Activated CD4-positive, alpha-beta T cell treated with anti-CD3 and anti-CD28 coated beads, Interleukin-10, Interleukin-2, amounts not matched to agents 100 ng/mL and 50 ng/mL, durations not matched to agents 16 hours and 8 hours (primary cell): ENCODE measurements at places on chromosomes 2 and 18.

DNA sequence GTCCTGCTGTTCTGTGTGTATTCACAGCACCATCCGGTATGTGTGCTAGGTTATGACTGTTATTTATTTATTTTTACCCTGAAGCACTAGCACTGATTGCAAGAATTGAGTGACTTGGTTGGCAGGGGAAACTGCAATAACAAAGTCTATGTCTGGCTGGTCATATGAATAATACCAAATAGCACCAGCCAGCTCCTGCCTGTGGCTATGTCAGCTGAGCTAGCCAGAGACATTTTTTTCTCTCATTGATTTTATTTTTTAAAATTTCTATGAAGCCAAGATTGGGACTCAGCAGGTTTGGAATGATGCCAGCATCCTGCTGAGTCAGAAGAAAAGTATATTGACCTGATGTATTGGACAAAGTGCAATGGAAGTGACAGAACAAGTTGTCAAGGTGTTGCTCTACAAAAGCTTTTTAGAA, 188.5 kb upstream of the CDH2 start:
- no peak for DNase-seq

DNA sequence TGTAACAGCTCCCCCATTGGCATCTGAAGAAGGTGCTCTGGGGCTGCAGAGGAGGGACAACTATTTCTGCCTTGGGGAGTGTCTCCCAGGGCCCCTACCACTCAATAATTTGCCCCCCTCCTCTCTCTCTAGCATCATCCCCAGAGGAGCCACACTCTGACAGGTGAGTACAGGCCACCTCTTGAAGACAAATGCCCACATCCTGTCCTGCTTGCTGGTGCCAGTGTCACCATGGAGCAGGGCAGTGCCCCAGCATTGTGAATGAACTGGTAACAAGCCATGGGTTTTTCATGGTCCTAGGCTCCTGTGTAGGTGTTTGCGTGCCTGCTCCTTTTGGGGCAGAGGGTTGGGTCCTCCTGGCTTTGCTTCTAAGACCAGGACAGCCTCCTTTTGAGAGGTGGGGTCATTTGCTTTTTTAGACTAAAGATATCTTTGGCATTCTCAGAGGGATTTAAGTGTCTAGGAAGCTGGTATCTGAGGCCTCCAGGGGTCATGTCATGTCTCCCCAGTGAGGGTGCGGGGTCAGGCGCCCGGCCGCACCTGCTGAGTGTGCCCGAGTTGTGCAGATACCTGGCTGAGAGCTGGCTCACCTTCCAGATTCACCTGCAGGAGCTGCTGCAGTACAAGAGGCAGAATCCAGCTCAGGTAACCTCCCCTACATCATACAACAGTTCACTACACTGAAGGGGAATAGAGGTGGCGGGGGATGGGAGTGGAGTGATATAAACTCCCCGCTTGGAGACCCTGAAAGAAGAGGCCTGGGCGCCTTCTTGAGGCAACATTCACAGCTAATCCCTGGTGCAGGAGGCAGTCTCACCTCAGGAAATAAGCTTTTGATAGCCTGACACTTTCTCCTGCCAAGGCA, 1.8 kb downstream of the RETREG2 start:
- no peak for DNase-seq

DNA sequence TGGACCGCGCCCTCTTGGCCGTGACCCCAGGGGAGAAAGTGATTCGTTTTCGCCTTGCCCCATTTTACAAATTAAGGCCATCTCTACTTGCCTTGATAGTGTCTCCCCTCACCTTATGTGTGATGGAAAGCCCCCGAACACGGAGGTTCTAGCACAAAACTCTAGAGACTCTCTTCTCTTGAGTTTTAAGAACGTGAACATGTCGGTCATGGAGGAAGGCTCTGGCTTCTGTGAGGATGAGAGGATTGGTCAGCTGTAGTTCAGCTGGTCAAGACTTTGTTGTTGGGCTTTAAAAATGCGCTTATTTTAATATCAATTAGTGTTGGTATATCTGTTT, 828 bp downstream of the DYNC1I2 start:
- no peak for DNase-seq

- no peak for DNase-seq
These were observed 4.1 kb upstream of the TMEM177 start for GRCh38 chr2:119674711-119675500.

DNA sequence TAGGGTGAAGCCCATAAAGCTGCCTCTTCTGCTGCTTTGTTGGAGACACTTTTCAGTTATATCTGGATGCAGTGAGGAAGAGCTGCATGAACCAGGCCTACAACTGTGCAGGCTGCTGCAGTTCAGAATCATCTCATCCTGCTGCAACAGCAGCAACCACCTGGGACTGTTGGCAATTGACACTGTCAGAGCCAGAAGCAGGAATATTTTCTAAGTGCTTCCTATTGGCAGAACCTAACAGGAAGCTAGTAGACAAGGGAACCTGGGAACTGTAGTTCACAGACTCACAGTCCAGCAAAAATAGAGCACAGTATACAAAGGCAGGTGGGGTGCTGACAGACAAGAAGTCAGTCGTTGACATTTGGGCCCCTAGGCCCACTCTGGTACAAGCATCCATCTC, 452.9 kb upstream of the SPRED2 start:
- no peak for DNase-seq

- DNase-seq = peak; percentile 5
These were observed 31.5 kb downstream of the NDC80 start for GRCh38 chr18:2602844-2603243.

DNA sequence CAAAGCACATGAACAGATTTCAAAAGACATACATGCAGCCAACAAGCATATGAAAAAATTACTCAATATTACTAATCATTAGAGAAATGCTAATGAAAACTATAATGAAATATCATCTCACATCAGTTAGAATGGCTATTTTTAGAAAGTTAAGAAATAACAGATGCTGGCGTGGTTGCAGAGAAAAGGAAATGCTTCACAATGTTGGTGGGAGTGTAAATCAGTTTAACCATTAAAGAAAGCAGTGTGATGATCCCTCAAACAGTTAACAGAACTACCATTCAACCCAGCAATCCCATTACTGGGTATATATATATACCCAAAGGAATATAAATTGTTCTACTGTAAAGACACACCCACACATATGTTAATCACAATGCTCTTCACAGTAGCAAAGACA, 117.7 kb upstream of the SETBP1 start:
- no peak for DNase-seq

DNA sequence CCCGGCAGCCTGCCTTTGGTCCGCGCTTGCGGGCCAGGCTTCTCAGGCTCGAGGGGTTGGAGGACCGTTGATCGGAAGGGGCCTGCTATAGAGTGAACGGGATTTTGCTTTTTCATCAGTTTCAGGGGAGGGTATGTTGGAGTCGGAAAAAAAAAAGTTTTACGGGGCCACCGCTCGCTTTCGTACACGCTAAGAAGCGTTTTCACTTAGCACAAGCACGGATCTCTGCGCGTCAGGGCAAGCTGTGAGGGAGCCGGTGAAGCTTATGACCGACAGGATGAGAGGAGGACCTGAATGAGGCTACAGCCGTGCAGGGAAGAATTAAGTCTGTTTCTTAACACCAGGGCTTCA, 443 bp downstream of the CPSF3 start:
- peak; percentile 33 for DNase-seq

DNA sequence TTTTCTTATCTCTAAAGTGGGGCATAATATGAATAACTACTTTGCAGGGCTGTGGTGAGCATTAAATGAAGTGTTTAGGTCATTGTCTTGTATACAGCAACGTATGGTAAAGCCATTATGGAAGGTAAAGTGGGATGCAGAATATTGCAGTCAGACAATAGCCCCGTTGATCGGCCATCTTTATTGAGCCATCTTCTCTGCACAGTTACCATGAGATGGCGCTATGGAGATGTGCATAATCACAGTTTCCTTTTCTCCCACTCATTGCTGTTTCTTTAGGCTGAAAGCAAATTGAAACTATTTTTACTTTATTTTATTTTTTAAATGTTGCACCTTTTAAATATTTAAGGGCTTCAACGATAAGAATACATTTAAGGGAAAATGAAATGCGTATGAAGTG, 108.9 kb downstream of the THSD7B start:
- peak; percentile 5 for DNase-seq

DNA sequence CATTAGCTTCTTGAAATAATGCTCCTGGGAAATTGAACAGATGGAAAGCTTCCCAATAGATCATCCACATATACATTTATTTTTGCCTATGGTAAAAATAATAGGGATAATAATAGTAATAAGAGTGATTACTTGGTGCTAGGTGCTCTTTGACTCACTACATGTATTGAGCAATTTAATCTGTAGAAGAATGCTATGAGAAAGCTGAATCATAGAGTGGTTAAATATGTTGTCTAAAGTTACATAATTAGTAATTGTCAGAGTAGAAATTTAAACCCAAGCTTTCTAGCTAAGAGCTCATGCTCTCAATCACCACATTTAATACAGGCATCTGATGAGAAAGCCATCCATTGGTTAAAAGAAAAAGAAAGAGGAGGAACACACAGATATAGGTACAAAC, 590.5 kb upstream of the SLC8A1 start:
- no peak for DNase-seq

- no peak for DNase-seq
These were observed 156.7 kb downstream of the RNF144A start for GRCh38 chr2:7073901-7074300.

DNA sequence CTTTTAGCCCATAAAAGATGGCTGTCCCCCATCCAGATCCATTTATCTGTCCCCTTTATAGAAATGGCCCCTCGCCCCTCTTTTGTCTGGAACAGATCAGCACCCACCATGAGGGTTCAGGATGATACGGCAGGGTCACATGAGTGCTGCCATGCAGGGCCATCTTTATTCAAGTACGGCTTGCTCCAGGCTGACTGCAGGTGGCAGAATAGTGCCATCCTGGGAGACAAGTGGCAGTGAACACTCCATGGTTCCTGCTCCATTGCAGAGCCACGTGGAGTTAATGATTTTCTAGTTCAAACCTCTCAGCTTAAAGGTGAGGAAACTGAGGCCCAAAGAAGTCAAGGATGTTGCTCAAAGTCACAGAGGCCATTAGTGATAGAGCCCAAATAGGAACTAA, 180.6 kb downstream of the CLIP4 start:
- DNase-seq = no peak
